ENCODE measurements at places on chromosomes 7 and 10.
A peak's percentile ranks its signal among the peaks of the same experiment; 100 is the strongest.

DNA sequence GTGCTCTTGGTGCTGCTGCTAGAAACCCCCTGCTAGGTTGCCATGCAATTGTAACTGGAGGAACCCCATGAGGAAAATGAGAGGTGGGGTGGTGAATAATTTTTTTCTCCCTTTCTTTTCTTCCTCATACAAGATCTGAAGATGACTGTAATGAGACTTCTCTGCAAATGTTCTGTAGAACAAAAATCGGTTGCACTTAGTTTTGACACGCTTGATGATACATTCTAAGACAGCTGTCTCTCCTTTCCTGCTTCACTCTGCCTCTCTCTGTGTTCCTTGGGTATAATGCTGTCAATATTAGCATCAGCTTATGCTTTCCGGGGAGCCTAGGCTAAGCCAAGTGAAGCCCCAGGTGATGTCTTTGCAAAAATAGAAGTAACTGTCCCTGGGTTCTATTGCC lies 721.5 kb downstream of the POM121L12 start:
- DNase-seq: no peak

- no peak for DNase-seq
These were observed 317.3 kb downstream of the PHTF2 start for GRCh38 chr7:78115876-78116275.

GRCh38 chr10:19788075-19788686 lies 28.1 kb upstream of the PLXDC2 start:
- peak; percentile 69 for DNase-seq

- no peak for DNase-seq
These were observed 238.8 kb upstream of the LYZL1 start for GRCh38 chr10:29050081-29050480.

GRCh38 chr7:117284692-117285091 lies 38.2 kb downstream of the WNT2 start:
- no peak for DNase-seq

GRCh38 chr7:143938379-143939243 lies 3.6 kb downstream of the OR2F2 start:
- DNase-seq: no peak

DNA sequence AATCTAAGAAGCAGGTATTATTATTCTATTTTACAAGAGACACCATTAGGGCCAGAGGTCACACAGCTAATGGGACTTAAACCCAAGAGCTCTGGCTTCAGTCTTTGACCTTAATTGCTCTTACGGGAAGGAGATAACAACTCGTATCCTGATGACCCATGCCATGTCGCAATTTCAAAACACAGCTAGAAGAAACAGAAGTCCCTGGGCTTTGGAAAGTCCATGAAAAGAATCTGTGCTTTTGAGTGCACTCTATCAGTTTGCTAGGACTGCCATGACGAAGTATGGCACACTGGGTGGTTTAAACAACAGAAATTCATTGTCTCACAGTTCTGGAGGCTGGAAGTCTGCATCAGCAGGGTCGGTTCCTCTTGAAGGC lies 247.8 kb upstream of the AOAH start:
- no peak for DNase-seq

- DNase-seq: no peak
These were observed 175.2 kb upstream of the PPP2R2D start for GRCh38 chr10:131725581-131726069.

Data from GM23248 (cell line).